ENCODE measurements at places on chromosomes 13 and 19.

- DNase-seq = no peak
Observed at GRCh38 chr19:46287585-46287984, 9.3 kb upstream of the HIF3A start.

GRCh38 chr13:107884564-107884963, 330.8 kb downstream of the LIG4 start:
- no peak for DNase-seq

GRCh38 chr13:37289212-37289935, 183.9 kb upstream of the CSNK1A1L start:
- no peak for DNase-seq

DNA sequence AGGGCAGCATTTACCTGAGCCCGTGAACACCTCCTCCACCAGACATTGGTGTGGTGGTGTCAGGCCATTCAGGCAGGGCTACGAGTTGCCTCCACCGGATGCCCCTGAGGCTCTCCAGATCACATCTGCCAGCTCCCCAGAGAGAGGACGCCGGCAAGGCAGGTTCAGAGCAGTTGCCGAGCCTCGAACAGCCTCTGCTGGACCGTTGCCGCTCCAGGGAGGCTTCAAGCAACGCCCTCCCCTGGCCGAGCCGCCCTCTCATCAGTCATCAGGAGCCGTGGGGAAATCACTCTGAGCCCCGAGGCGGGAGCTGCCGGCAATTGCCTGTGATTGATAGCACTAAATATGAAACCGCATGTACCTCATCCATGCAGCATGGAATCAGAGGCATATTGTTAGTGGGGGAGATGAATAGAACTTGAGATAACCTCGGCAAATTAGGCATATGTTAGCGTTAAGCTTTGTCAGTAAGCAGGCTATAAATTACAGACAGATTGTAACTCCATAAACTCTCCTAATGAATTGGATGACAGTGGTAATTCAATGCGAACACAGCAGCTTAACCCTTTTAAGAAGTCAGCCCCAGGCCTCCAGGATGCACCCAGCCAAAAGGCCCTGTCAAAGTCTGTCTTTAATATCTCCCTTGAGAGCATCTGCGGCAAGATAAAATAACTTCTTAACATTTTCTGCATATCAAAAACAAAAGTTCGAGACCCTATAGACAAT, 29.8 kb upstream of the SPACA7 start:
- DNase-seq = peak; percentile 84

DNA sequence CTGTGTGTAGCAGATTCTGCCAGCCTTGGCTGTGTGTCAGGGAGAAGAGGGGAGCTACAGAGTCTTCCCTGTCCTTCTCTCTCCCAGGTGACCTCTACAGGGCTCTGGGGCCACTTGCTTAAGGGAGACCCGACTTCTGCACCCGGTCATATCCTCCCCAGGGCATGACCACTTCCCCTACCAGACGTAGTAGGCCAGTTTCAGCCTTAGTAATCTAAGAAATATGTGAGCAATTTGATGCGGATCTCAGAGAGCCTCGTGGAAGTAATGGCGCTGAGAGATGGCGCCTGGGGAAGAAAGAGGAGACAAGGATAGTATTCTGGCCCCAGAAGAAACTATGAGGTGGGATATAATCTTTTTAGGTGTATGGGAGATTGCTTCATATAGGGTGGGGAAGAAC, 41.9 kb downstream of the NFIX start:
- DNase-seq = no peak

GRCh38 chr19:4589579-4590410, 30.3 kb upstream of the SEMA6B start:
- no peak for DNase-seq

GRCh38 chr19:31392464-31392863, 43.2 kb upstream of the TSHZ3 start:
- no peak for DNase-seq

DNA sequence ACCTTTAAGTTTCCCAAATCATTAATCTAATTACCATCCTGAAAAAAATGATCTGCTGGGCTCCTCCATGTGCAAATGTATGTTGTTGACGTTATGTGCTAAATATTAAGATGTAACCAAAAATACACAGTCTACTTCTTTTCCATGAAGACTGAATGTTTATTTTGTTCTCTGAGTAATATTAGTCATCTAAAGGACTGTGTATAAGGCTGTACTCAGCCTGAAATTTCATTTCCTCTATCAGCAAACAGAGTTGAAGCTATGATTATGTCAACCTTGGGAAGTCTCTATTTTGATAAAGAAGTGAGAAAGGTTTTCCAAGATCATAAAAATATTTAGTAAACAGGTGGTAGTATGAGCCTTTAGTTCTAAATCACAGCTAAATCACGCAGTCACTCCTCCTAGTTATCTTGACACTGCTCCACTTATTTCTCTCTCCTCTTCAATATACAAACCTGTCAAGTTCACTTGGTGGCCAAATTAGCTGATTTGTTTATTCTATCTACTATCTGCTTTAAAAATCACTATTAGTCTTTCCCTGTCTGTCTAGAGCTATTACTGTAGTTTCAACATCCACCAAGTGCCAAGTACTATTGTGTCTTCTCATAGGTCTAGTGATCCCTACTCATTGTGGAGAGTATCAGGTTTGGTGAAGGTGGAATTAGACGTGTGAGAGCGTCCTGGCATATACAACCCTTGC, 211.7 kb upstream of the STARD13 start:
- no peak for DNase-seq

GRCh38 chr13:66492479-66492878, 737.7 kb downstream of the PCDH9 start:
- DNase-seq = peak; percentile 5

GRCh38 chr19:2468596-2468995, 7.3 kb upstream of the GADD45B start:
- DNase-seq = no peak

DNA sequence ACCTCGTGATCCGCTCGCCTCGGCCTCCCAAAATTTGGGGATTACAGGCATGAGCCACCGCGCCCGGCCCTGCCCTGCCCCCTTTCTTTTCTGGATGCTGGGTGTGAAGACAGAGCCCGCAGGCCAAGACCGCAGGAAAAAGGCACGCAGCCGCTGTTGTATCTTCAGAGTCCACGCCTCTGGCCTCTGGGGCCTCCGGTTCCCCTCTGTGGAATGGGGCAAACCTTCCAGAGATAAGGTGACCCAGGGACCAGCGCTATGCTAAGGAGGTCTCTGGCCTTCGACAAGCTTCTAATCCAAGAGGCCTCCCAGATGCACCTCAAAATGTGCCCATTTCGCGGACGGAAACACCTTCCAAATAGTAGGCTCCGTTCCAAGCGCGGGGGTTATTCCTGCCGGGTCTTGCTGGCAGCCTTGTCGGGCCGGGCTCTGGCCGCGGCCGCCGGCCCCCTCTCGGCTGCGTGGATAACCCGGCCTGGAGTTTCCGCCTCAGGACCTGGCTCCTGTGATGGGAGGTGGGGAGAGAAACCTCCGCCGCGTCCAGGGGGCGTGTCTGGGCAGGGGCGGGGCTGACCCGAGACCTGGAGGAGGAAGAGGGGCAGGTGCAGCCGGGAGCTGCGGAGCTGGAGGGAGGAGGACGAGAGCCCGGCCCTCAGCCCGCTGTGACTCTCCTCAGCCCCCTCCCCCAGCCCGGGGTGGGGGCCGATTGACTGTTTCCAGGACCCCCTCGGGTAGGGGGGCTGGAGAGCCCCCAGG, 13.1 kb downstream of the TJP3 start:
- DNase-seq = peak; percentile 94

DNA sequence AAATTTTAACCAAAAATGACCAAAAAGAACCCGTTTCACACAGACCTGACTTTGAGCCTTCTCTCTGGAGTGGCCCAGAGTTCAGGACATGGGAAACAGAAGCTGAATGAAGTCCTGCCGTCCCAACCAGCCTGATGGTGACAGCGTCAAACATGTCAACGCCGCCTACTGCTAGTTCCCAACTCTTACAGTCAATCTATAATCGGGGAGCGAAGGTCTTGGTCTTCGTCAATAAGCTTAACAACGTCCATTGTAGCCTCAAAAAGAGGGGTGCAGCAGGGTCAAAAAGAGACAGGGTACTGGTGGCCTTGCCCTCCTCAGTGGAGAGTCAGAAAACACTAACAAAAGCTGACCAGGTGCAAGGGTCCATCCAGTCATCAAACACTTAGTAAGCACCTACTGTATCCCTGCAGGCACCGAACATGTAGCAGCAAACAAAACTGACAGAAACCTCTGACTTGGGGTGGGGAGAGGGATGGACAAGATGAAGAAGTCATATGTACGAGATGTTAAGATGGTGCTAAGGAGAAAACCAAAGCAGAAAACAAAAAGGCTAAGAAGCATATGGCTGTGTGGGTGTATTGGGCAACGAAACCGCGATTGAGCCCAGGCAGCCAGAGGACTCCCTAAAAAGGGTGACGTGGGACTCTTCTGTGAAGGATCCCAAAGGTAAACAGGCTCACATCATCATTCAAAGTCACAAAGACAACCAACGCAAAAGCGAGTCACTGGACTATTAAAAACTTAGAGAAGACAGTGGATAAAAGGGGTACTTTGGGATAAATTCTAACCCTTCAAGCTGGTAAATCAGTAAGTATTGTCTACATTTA, 12.0 kb downstream of the MLLT1 start:
- no peak for DNase-seq

- peak; percentile 42 for DNase-seq
Observed at GRCh38 chr13:51246418-51247277, 24.4 kb downstream of the FAM124A start.

GRCh38 chr13:32917504-32917903, 98.7 kb upstream of the KL start:
- no peak for DNase-seq

DNA sequence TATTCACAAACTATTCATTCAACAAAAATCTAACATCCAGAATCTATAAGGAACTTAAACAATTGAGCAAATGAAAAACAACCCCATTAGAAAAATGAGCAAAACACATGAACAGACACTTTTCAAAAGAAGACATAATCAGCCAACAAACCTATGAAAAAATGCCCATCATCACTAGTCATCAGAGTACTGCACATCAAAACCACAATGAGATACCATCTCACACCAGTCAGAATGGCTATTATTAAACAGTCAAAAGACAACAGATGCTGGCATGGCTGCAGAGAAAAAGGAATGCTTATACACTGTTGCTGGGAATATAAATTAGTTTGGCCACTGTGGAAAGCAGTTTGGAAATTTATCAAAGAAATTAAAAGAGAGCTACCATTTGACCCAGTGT, 487.6 kb downstream of the GPC6 start:
- no peak for DNase-seq

DNA sequence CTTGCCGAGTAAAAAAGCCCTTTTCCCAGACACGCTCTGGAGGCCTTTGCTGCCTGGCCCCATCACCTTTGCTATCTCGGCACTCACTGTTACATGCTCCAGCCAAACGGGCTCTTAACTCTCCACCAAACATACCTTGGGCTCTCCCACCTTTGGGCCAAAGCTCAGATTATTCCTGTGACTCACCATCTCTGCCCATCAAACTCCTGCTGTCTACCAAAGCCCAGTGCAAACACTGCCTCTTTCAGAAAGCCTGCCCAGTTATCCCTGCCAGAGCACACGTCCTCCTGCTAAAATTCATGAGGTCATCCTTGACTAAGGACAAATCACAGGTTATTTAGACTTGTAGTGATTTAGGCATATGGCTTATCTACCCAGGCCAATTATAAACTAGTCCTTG, 48.1 kb upstream of the SERPINE3 start:
- no peak for DNase-seq

- DNase-seq = no peak
Observed at GRCh38 chr13:31957772-31958171, 73.8 kb upstream of the FRY start.

All from NCI-H187 (cell line).